ENCODE measurements at places on chromosomes 4 and X. TPM values are rescaled to one million over a fixed set of nuclear protein-coding genes. Genes with fewer than 3 reads are reported as not detected.

Gene SPANXA2
- 157 TPM for total RNA-seq

Gene FAM9C
- not detected for total RNA-seq

Gene XAGE3
- total RNA-seq = not detected

Gene CDKN2AIP
- total RNA-seq = 30.7 TPM
